MM.1S (cell line): ENCODE measurements at places on chromosomes 7 and 10.

- H3K27ac ChIP-seq = peak overlapping the region; percentile 9; the same call in 1 of the 2 replicates
- H3K4me1 ChIP-seq = peaks cover 20% of the 10 kb centered on the region
- no peaks in the 10 kb centered on the region for H3K36me3 ChIP-seq
- H3K27me3 ChIP-seq = no peaks in the 10 kb centered on the region
Observed at GRCh38 chr7:44431091-44431608, 59.3 kb downstream of the NUDCD3 start.

GRCh38 chr7:2461268-2462026 lies 14.8 kb downstream of the GRIFIN start:
- no peaks in the 10 kb centered on the region for H3K4me1 ChIP-seq
- no peak overlapping the region for H3K27ac ChIP-seq
- DNase-seq = no peak
- no peaks in the 10 kb centered on the region; the same call in 1 of the 2 replicates for H3K27me3 ChIP-seq
- no peak overlapping the region for H3K4me3 ChIP-seq

DNA sequence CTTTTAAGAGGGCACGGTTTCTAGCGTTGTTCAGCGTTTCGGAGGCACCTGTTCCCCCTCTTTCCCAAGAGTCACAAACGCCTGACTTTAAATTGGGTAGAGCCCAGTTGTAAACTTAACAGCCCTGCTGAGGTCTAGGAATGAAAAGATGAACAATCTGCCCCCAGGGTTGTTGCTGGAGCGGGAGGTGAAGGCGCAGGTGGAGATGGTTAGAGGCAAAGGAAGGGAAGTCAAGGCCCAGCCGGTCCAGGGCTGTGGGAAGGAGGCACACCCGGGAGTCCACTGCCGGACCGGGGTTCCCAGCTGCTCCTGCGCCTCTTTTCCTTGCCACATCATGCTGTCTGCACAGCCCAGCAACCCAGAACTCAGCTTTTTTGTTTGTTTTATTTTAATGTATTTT lies 770 bp downstream of the PRXL2A start:
- no peaks in the 10 kb centered on the region for H3K27me3 ChIP-seq
- H3K27ac ChIP-seq = no peak overlapping the region
- H3K4me3 ChIP-seq = peak overlapping the region; percentile 93

GRCh38 chr7:149317496-149317895 lies 55.5 kb downstream of the ZNF783 start:
- no peak for DNase-seq
- H3K4me1 ChIP-seq = 0 out of 2 replicates have a peak, but pooled peaks cover 2% of the 10 kb centered on the region
- no peaks in the 10 kb centered on the region for H3K27me3 ChIP-seq
- H3K36me3 ChIP-seq = no peaks in the 10 kb centered on the region
- H3K27ac ChIP-seq = no peak overlapping the region

DNA sequence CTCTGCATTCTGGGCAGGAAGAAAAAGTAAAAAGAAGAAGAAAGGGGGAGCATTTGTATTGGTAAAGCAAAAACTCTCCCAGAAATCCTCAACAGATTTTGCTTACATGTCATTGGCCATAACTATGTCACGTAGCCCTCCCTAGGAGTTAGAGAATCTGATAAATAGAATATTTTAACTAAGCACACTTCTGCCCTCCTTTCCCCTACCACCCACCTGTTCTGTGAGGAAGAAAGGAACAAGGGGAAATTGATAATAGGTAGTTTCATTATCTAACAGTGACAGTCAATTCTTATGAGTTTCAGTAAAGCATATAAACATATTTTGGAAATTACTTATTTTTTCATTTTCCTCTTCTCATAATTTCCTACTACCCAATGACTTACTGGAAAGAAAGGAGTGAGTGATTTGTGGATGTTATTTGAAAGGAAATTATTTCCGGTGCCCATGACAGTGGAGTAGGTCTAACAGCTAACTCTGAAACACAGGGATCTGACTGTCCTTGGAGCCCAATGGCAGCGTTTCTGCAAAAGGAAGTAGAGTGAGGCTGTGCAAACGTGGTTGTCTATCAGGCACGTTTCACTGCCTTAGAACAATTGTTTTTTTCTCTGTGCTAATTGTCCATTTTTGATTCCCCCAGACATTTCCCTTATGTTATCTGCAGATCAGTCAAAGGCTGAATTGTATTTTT lies 128.6 kb upstream of the MDFIC start:
- no peak overlapping the region for H3K4me3 ChIP-seq
- H3K4me1 ChIP-seq = no peaks in the 10 kb centered on the region
- no peak overlapping the region for H3K27ac ChIP-seq
- H3K36me3 ChIP-seq = no peaks in the 10 kb centered on the region
- DNase-seq = no peak
